Activated T-cell treated with anti-CD3 and anti-CD28 coated beads for 4 hours (primary cell): ENCODE measurements at places on chromosomes 1 and 21.

DNA sequence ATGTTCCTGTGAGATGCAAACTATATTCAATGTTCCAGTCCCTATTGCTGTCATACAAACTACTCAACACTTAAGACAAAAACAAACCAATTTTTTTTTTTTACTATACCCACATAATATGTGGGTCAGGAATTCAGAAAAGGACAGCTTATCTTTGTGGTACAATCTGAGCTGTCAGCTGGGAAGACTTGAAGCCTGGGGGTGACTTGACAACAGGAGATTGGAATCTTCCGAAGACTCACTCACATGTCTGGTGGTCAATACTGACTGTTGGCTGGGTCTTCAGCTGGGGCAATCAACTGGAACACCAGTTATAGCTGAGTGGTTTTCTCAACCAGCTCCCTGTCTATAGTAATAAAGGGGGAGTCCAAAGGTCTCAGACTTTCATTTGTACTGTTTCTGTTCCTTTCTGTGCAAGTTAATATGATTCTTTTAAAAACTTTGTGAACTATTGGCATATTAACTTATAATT is 81.7 kb upstream of the ATP1B1 start:
- DNase-seq: no peak

GRCh38 chr1:27366113-27366410 is 699 bp downstream of the MAP3K6 start:
- peak; percentile 39 for DNase-seq

GRCh38 chr1:99268021-99268420 is 3.7 kb downstream of the PLPPR4 start:
- no peak for DNase-seq

DNA sequence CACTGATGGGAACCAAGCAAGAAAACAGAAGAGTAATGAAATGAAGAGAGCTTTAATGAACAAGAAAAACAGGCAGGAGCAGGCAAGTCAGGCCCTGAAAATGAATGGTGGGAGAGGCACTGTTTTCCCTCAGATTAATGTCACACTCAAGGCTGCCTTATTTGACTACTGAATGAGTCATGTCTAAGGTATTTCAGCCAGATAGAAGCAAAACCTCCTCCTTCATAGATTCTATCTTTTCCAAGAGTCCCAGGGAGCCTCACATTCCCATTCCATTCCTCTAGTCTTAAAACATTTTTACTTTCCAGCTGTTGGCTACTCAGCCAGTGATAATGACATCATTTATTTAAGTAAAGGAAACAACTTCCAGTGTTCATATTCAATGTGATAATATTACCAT is 228.4 kb upstream of the NRIP1 start:
- DNase-seq: no peak

DNA sequence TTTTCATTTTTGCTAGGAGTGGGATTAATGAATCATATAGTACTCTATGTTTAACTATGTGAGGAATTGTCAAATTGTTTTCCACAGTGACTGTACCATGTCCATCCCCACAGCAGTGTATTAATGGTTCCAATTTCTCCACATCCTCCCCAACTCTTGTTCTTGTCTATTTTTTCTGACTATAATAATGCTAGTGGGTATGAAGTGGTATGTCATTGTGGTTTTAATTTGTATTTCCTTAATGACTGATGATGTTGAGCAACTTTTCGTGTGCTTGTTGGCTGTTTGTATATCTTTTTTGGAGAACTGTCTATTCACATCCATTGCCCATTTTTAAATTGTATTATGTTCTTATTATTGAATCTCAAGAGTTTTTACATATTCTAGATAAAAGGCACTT is 10.0 kb upstream of the KPRP start:
- no peak for DNase-seq

- DNase-seq: no peak
Measured at GRCh38 chr1:107474877-107475612, 334.2 kb downstream of the NTNG1 start.

- DNase-seq: no peak
Measured at GRCh38 chr1:239792157-239792556, 299.5 kb upstream of the FMN2 start.

GRCh38 chr1:160063176-160063575 is 6.8 kb downstream of the KCNJ10 start:
- DNase-seq: no peak

DNA sequence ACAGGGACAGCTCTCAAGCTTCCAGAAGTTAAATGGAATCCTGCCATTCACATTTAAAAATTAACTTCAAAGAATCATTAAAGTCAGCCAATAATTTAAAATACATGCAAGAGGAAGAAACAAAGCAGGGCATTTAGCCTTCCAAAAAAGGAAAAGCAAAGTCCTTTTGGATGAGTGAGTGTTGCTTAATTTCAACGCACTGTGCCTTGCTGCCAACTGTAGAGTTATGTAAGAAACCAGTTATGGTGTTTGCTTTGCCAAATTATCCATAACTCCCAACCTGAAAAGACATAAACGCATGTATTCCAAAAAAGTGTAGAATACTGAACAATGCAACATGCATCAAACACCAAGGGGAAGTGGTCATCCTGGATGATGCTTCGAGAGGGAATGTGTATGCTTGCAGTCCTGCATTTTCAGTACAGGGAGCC is 16.1 kb upstream of the KCNE1 start:
- no peak for DNase-seq

DNA sequence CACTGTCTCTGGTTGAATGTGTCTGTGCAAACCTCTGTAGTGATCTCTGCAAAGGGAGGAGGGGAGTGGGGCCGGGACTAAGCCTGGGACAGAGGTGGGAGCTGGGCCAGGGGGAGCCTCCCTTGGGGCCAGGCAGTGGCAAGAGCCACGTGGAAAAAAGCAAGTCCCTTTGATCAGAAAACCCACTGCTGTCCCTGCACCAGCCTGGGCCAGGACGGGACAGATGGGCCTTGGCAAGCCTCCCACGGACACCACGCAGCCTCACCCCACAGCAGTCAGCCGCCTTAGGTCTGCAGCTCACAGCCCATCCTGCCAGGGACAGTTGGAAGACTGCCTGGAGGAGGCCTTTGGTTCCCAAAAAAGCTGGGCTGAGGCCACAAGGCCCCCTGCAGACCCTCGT is 11.7 kb upstream of the TRAPPC10 start:
- DNase-seq: no peak

- no peak for DNase-seq
Measured at GRCh38 chr21:41933313-41934079, 20.3 kb downstream of the C2CD2 start.

DNA sequence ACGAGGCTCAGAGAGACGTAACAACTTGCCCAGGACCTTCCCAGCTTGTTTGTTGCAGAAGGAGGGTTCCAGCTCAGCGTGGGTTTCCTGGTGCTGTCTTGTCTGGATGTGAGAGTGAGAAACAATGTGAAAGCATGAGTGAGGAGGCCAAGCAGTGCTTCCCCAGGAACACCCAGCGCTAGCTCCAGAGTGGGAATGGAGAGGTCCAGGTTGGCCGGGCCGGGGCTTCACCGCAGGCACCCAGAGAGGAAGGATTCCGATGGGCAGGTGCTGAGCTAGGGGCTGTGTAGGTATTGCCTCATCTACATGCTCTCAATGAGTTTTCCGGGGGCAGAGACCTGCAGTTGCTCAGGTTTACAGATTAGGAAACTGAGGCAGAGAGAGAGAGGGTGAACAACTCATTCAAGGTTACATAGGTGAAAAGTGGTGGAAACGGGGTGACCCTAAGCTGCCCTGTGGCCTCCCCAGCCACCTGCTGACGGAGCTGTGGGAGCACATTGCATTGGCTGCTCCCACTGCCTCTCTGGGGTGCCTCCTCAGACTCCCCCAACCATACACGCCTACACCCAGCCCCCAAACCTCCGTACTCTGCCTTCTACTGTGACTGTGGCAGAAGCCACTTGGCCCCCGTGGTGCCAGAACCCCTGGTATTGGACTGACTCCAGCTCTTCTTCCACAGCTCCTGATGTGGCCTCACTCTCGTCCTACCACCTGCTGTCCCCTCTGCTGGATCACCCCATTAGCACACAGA is 51.2 kb downstream of the B3GALT5 start:
- no peak for DNase-seq

- DNase-seq: no peak
Measured at GRCh38 chr1:41534181-41535076, 49.9 kb upstream of the EDN2 start.

- no peak for DNase-seq
Measured at GRCh38 chr1:220391491-220391890, 119.2 kb upstream of the RAB3GAP2 start.

- DNase-seq: no peak
Measured at GRCh38 chr1:156111355-156111962, 3.1 kb upstream of the LMNA start.

- DNase-seq: no peak
Measured at GRCh38 chr1:115668579-115668978, 26.8 kb downstream of the VANGL1 start.

DNA sequence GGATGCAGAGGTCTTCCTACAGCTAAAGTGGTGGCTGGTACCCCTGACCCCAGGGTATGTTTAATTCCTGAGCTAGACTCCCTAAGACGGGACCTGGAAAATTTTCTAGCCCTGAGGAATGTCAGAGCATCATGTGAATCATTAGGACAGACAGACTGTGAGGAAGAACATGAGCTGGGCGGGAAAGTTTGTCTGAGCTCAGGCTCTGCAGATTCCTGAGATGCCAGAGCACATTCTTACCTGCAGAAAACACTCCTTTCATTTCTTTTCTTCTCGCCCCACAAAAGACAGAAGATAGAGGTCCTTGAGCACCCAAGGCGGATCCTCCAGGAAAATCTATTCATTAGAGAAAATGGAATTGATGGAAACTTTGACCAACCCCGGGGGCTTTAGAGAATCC is 6.5 kb downstream of the CAPN2 start:
- DNase-seq: no peak

DNA sequence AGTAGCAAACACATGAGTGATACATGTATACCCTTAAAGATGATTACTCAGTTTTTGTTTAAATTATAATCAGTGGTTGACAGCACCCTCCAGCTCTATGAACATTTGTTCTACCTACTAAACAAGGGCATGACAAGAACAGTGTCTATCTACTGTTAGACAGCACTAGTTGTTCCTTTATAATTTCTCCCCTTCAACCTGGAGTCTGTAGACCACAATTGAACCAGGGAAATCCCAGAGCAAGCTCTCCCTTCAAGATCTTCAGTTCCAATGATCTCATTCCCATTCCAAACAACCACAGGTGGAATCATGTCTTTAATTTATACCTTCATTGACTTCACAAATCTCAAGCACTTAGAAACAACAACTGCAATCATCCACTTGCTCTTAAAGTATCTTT is 216.1 kb downstream of the HHIPL2 start:
- no peak for DNase-seq

DNA sequence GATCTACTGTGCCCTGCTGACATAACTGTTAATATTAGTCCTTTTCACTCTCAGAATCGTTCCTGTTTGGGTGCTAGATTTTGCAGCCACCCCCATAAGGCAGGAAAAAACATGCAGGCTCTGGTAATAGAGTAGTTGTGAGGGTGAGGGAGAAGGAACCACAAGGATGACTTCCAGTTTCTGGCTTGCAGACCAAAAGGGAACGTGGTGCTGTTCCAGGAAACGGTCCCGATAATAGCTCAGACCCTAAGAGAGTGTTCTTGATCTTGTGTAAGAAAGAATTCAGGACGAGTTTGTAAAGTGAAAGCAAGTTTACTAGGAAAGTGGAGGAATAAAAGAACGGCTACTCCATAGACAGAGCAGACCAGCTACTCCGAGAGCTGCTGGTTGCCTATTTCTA is 50.7 kb upstream of the RHOU start:
- no peak for DNase-seq

- peak; percentile 73 for DNase-seq
Measured at GRCh38 chr1:6259491-6260362, 1.2 kb downstream of the GPR153 start.

DNA sequence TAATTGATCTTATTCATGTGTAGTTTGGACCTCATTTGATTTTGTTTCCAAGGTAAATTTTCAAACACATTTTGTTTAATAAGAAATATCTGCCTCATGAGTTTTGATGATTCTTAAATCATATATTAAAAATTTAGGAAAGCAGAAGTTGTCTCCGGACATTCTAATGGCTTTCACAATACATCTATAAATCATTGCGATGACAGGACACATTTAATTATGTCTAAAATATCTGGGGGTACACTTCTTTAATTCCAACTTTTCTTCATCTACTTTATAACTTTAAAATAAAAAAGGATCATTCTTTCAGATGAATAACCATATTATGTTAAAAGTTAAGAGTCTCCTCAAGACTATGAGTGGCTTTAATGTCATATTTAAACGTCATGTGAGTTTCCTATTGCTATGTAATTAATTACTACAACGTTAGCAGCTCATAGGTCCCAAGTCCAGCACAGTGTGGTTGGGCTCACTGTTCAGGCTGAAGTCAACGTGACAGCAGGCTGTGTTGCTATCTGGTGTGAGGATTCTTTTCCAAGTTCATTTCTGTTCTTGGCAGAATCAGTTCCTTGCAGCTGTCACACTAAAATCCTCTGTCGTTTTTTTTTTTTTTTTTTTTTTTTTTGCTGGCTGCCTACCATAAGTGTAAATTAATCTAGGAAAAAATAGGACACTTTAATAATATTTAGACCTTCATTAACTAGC is 893.5 kb downstream of the LTN1 start:
- DNase-seq: no peak

DNA sequence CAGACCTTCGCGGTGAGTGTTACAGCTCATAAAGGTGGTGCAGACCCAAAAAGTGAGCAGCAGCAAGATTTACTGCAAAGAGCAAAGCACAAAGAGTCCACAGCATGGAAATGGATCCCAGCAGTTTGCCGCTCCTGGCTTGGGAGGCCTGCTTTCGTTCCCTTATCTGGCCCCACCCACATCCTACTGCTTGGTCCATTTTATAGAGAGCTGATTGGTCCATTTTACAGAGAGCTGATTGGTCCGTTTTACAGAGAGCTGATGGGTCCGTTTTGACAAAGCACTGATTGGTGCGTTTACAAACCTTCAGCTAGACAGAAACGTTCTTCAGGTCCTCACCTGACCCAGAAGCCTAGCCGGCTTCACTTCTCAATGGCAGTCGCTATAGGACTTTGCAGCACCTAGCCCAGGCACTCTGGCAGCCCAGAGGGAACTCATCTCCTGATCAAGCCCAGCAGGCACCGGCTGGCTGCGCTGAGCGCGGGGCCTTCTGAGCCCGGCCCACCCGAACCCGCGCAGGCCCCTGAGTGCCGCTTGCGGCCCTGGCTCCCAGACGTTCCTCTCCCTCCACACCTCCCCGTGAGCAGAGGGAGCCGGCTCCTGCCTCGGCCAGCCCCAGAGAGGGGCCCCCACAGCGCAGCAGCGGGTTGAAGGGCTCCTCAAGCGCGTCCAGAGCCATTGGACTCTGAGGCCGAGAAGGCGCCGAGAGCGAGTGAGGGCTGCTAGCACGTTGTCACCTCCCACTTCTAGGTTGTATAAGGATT is 200.3 kb downstream of the LMO4 start:
- DNase-seq: no peak

DNA sequence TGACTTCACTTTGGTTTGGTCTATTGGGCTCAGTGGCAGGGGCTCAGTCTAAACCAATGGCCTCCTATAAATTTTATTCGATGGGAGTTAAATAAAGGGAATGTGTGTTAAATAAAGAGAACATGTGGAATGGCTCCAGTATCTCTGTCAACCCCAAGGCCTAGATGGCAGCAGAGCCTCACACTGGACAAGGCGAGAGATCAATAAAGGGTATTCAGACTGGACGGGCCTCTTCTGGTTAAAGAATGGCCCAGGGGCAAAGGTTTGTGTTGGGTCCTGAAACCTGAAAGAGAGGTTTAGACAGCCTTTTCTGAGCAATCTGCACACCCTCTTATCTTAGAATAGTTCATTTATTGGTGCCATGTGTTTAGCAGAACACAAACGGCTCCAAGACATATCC is 34.7 kb downstream of the SH3BP5L start:
- DNase-seq: no peak

GRCh38 chr1:41020109-41020576 is 1.4 kb downstream of the SLFNL1 start:
- no peak for DNase-seq
